Kidney epithelial cell (primary cell): ENCODE measurements at places on chromosomes 12 and 14. TPM values are rescaled to one million over a fixed set of nuclear protein-coding genes. Genes with fewer than 3 reads are reported as not detected.

The SERPINA12 gene
- not detected in 2 replicates for total RNA-seq

The MLH3 gene
- 17.9 TPM in 2 replicates for total RNA-seq

The SERPINA3 gene
- total RNA-seq = 33.9 and 45.3 TPM in 2 replicates

The CIT gene
- total RNA-seq = 4.3 and 4.5 TPM in 2 replicates

The DIO2 gene
- 0.07 TPM in 1 of 2 replicates, not detected in the other for total RNA-seq

The GPR137C gene
- total RNA-seq = 0.46 and 1.3 TPM in 2 replicates

The MYH6 gene
- not detected in 2 replicates for total RNA-seq

The A2M gene
- total RNA-seq = 1.6 and 5.1 TPM in 2 replicates

The ZNF10 gene
- total RNA-seq = 3.3 and 3.6 TPM in 2 replicates

The ITGB7 gene
- total RNA-seq = 0.75 and 1.6 TPM in 2 replicates

The KRT85 gene
- not detected in 2 replicates for total RNA-seq

The SCNN1A gene
- total RNA-seq = 10.4 and 11.1 TPM in 2 replicates

The ADAMTS20 gene
- 0.33 TPM in 1 of 2 replicates, not detected in the other for total RNA-seq

The PPFIA2 gene
- total RNA-seq = not detected in 2 replicates

The BDKRB2 gene
- 0.89 and 1.2 TPM in 2 replicates for total RNA-seq

The TMEM229B gene
- 0.21 and 0.41 TPM in 2 replicates for total RNA-seq

The DEPDC4 gene
- 0.14 and 1.0 TPM in 2 replicates for total RNA-seq

The NAP1L1 gene
- 500 and 574 TPM in 2 replicates for total RNA-seq

The SYT10 gene
- total RNA-seq = not detected in 2 replicates

The CMA1 gene
- total RNA-seq = not detected in 2 replicates

The PDE3A gene
- 1.4 and 1.8 TPM in 2 replicates for total RNA-seq

The ASB2 gene
- 7.4 and 8.8 TPM in 2 replicates for total RNA-seq

The SIX6 gene
- total RNA-seq = not detected in 2 replicates

The PTPRO gene
- total RNA-seq = 3.7 and 5.4 TPM in 2 replicates

The LALBA gene
- total RNA-seq = not detected in 2 replicates

The ACRBP gene
- total RNA-seq = 0.75 and 0.89 TPM in 2 replicates

The SNX6 gene
- 185 and 267 TPM in 2 replicates for total RNA-seq

The RNASE4 gene
- total RNA-seq = 4.2 and 5.6 TPM in 2 replicates

The KCNK10 gene
- 0.04 and 0.14 TPM in 2 replicates for total RNA-seq

The DNAI7 gene
- 0.07 TPM in 1 of 2 replicates, not detected in the other for total RNA-seq

The MIPOL1 gene
- 7.1 and 11.2 TPM in 2 replicates for total RNA-seq

The KERA gene
- total RNA-seq = not detected in 2 replicates

The COX8C gene
- total RNA-seq = not detected in 2 replicates

The ANO2 gene
- total RNA-seq = 0.48 and 1.5 TPM in 2 replicates

The GALNT6 gene
- total RNA-seq = 35.0 and 45.7 TPM in 2 replicates

The OVCH1 gene
- not detected in 2 replicates for total RNA-seq

The PAH gene
- 1.1 TPM in 1 of 2 replicates, not detected in the other for total RNA-seq

The RILPL2 gene
- 3.6 and 4.2 TPM in 2 replicates for total RNA-seq

The OXA1L gene
- 84.5 and 143 TPM in 2 replicates for total RNA-seq

The TXNDC16 gene
- total RNA-seq = 2.1 and 3.2 TPM in 2 replicates

The SPIC gene
- total RNA-seq = not detected in 2 replicates

The PZP gene
- not detected in 2 replicates for total RNA-seq

The KLHL33 gene
- total RNA-seq = 0.08 TPM in 1 of 2 replicates, not detected in the other

The TAS2R9 gene
- total RNA-seq = not detected in 2 replicates

The GPRC5A gene
- total RNA-seq = 28.7 and 48.1 TPM in 2 replicates

The KRT83 gene
- total RNA-seq = not detected in 2 replicates

The PAX9 gene
- 0.13 TPM in 1 of 2 replicates, not detected in the other for total RNA-seq

The TMCC3 gene
- 22.8 and 24.1 TPM in 2 replicates for total RNA-seq
